Heart left ventricle (tissue), 16 donors: ENCODE measurements at places on chromosomes 3 and 15. TPM values are rescaled to one million over a fixed set of nuclear protein-coding genes. Genes with fewer than 3 reads are reported as not detected.

Gene SI
- 0.01 TPM for polyA plus RNA-seq

Gene MB21D2
- polyA plus RNA-seq = 0.91 TPM

Gene AMIGO3
- polyA plus RNA-seq = 0.69 TPM

Gene CX3CR1
- polyA plus RNA-seq = 0.15 TPM

Gene UROC1
- polyA plus RNA-seq = not detected

Gene PLA2G4D
- not detected for polyA plus RNA-seq

Gene UBA3
- polyA plus RNA-seq = 57.7 TPM

Gene KCNMB3
- polyA plus RNA-seq = 1.6 TPM

DNA sequence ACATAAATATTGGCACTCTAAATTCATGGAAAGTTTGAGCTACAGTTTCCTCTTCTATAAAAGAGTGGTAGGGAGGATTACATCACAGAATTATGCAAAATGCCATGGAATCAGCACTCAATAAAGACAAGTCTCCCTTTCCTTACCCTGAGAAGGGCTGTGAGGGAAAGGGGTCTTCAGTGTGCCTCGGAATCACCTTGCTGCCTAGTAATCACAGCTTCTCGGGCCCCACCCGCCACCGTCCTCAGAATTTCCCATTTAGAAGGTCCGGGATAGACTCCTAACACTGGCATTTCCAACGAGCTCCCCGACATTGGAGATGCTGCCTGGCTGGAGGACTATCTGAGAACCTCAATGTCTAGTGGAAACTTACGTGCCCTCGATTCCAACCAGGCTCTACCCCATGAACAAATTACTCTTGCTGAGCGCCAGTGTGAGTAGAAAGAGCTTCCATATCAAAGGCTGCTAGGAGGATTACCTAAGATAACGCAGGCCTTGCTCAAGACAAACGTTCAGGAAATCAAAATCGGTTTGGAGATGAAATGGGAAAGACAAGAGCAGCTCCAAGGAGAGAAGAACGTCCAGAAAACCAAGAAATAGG, 92.1 kb upstream of the CHD2 start:
- no peak for DNase-seq

- peak; percentile 32 for DNase-seq
Observed at GRCh38 chr15:90336705-90337141, 15.4 kb upstream of the ZNF774 start.

DNA sequence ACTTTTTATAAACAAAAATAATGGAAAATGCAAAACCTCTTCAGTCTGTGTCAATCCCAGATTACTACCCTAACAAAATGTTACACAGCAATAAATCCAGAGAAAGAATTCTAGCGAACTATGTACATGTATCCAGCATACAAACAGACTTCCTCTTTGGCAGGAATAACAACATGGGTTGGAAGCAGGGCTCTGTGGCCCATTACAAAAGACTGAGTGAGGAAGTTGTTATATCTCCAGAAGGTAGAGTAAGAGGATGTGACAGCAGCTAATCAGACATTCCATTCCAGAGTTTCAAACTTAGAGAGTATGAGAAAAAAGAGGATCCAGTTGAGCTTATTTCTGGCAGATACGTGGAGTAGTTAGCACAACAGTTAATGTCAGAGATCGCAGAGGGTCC, 294.0 kb upstream of the PLSCR5 start:
- no peak for DNase-seq

- DNase-seq = no peak
Observed at GRCh38 chr3:183917776-183918175, 33.1 kb upstream of the PARL start.

GRCh38 chr15:42921342-42921731, 759 bp upstream of the TTBK2 start:
- DNase-seq = peak; percentile 41

DNA sequence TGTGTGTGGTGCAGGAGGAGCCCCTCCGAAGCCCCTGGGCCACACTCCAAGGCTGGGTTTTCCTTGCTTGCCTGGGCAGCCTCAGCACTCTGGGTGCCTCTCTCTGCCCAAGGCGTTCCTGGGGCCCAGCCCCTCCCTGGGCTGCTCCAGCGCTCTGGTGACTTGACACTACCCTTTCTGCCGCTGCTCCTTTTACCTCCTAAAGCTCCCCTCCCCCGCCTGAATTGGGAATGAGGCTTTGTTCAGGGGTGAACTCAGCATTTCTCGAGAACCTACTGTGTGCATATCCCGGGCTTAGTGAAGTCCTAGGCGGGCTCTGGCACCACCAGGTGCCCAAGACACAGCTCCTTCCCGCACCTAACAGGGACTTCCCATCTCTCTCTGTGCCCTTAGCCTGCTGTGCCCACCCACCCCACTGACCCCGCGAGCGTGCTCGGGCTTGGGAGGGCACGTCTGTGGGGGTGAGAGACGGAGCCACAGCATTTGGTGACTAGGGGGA, 1.2 kb upstream of the BAHD1 start:
- no peak for DNase-seq

DNA sequence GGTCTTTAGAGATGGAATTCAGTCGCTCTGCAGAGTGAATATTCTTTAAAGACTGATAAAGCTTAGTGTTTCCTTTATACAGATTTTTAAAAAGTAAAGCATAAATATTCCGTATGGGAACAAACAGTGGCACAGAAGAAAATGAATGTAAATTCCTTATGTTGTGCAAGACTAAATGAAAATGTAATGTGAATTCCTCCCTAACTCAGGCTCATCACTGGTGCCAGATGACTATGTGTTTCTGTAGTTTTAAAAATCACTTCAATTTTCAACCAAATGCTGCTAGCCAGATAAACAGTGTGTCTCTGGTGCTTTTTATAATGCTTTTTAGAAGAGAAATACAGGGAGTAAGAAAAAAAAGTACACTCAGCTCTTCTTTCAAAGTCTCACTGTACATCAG, 154.8 kb upstream of the SNTN start:
- no peak for DNase-seq

DNA sequence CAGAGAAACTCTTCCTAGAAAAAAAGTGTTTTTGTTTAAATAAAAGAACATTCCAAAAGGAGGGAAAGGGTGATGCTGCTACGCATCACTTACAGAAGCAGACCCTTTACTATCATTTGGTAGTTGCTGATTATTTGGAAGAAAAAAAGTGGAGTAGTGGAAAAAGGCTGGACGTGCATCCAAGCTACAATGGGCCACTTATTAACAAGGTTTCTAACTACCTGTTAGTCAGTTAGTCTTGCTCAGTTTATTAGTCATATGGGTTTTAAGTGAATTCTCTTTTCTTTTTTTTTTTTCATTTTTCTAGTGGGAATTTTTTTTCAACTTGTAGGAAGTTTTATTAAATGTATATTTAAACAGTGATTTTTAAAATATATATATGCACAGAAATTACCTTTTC, 866.0 kb downstream of the MCTP2 start:
- no peak for DNase-seq

- no peak for DNase-seq
Observed at GRCh38 chr15:40536501-40536900, 28.3 kb downstream of the CCDC32 start.
